ENCODE measurements at places on chromosomes 4 and X.
A peak's percentile ranks its signal among the peaks of the same experiment; 100 is the strongest.

GRCh38 chrX:143988356-143988755 lies 104.5 kb downstream of the UBE2NL start:
- DNase-seq = no peak

DNA sequence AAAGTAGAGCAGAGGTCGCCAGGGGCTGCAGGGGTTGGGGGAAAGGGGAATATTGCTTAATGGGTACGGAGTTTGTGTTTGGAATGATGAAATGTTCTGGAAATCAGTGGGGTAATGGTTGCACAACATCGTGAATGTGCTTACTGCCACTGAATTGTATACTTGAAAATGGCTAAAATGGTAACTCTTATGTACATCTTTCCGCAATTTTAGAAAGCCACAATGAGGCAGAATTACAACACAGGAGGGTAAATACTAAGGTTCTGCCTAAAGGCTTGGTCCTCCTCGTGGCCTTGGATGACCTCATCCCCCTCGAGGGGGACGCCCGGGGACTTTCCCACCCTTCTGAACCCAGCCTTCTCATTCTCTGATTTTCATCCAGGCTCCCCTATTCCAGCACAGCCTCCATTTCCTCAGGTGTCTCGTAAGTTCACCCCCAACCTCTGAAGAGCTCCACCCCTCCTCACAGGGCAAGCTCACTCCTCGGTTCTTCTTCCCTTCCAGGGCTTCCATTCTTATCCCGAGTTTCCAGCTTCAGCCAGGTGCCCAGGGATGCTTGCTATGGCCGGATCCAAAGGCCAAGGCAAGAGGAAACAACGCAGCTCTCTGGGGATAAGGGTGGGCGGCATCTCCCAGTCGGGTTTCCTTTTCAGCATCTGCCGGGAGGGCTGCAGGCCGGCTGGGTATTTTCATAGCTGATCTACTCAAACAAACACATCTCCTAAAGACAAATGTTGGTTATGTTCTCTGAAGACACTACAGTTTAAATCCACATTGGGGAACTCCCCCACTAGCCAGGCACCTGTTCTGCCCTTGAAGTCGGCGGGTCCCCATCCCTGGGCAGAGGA lies 71.3 kb upstream of the ACSL1 start:
- DNase-seq = no peak

DNA sequence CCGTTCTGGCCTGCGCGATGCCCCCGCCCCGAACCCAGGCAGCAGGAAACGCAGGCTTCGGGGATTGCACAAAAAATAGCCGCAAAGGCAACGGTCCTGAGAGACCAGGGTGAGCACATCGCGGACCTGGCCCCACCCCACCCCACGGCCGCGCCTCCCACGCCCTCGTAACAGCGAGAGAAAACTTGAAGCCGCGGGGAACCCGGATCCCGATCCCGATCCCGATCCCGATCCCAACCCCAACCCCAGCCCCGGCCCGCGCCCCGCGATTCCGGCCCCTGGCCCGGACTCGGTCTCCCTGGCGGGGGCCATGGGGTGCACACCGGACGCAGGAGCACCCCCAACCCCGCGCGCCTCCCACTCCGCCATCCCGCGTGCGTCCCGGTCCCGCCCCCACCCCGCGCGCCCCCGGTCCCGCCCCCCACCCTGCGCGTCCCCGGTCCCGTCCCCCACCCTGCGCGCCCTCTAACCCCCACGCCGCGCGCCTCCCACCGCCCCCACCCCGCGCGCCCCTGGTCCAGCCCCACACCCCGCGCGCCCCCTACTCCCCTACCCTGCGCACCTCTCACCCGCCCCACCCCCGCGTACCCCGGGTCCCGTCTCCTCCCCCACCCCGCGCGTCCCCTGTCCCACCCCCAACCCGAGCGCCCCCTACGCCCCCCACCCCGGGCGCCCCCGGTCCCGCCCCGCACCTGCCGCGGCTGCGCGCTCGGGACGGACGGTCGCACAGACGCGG lies 29.0 kb downstream of the NOP14 start:
- peak; percentile 56 for DNase-seq

GRCh38 chrX:3370656-3371055 lies 24.2 kb upstream of the MXRA5 start:
- DNase-seq = no peak
